ENCODE measurements at places on chromosomes 7 and 10.
A peak's percentile ranks its signal among the peaks of the same experiment; 100 is the strongest.

- DNase-seq: no peak
Observed at GRCh38 chr7:92680442-92680841, 90.3 kb upstream of the FAM133B start.

- no peak for DNase-seq
Observed at GRCh38 chr7:70053989-70054388, 455.7 kb downstream of the AUTS2 start.

- no peak for DNase-seq
Observed at GRCh38 chr10:78991187-78991586, 77.6 kb upstream of the ZMIZ1 start.

DNA sequence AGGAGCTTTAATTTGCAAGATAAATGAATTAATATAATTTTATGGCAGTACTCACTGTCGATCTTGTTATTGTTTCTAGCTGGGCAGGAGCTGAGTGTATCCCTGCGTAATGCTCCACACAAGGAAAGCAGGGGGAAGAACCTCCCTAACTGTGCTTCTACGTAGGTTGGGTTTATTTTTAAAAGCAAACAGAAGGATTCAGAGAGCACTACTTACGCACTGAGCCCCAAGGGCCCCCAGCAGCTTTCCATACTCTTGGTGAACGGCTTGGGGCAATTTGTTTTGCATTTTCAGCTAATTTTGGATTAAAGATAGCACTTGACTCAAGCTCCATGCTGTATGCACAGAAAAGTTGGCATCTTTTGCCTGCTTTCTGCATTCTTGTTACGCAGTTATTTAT, 9.6 kb downstream of the DUSP5 start:
- no peak for DNase-seq

- no peak for DNase-seq
Observed at GRCh38 chr7:104927055-104927454, 87.0 kb upstream of the KMT2E start.

- no peak for DNase-seq
Observed at GRCh38 chr10:73517166-73517888, 21.5 kb upstream of the PPP3CB start.

DNA sequence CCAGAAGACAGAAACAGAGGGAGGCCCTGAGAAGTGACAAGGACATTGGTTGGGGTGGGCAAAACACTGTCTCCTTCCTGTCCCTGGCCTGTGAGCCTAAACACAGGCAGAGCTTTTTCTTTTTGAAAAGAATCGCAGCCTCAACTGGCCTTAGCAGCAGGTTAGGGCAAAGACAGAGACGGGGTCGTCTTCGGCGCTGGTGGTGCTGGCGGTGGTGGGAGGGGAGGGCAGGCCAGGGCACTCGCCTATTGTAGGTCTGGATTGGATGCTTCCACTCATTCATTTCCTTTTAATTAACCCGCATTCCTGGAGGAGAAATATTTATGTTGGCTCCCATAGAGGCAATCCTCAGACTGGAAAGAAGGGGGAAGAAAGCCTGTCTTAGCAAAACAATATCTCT, 22.6 kb downstream of the WNT8B start:
- no peak for DNase-seq

GRCh38 chr10:43222210-43222720, 44.6 kb downstream of the RASGEF1A start:
- no peak for DNase-seq

- no peak for DNase-seq
Observed at GRCh38 chr7:46720761-46721160, 799.7 kb upstream of the IGFBP3 start.

- no peak for DNase-seq
Observed at GRCh38 chr7:151590850-151591771, 71.4 kb upstream of the RHEB start.

DNA sequence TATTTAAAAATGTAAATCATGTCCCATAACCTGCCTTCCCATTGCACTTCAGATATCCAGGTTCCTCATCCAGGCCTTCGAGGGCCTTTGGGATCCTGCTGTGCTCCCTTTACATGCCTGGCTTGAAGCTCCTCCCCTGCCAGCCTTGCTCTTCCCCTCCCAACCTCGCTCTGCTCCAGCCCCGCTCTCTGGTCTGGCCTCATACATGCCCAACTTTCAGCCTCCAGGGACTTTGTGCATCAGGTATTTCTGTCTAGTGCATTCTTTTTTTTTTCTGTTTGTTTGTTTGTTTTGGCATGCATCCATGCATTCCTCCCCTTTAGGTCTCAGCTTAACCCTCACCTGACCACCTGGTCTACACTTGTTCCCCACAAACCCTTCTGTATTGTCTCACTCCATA, 160.3 kb downstream of the SNX10 start:
- peak; percentile 4 for DNase-seq

DNA sequence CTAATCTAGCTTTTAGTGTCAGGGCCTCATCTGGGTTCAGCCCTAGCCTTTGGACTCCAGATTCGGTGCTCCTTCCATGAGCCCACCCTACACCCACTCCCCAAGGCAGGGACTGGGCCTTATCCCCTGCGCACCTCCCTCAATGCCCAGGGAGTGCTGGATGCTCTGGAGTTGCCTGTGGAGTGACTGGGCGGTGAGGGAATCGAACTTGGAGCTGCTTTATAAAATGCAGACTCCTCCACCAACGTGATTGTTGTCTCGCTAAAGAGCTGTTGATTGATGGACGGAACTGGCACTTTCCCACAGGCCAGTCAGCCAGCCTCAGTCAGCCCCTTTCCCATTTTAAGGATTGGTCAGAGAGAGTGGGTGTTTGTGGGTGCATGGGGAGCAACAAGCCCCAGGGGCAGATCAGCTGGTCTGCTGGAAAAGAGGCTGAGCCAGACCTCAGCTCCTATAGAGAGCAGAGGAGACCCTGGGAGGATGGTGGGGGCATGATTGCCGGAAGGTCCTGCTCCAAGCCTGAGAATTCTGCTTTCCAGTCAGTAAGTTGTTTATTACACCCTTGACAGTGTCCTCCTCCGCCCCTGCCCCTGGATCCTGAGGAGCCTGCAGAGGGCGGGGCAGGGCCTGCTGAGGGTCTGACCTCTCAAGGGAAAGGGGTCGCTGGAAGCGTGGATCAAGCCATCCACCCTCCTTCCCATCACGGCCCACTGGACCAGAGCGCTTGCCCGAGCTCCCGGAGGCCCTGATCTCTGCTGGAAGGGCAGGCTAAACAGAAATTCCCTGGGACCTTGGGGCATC, 16.7 kb downstream of the UNC5B start:
- DNase-seq: no peak

DNA sequence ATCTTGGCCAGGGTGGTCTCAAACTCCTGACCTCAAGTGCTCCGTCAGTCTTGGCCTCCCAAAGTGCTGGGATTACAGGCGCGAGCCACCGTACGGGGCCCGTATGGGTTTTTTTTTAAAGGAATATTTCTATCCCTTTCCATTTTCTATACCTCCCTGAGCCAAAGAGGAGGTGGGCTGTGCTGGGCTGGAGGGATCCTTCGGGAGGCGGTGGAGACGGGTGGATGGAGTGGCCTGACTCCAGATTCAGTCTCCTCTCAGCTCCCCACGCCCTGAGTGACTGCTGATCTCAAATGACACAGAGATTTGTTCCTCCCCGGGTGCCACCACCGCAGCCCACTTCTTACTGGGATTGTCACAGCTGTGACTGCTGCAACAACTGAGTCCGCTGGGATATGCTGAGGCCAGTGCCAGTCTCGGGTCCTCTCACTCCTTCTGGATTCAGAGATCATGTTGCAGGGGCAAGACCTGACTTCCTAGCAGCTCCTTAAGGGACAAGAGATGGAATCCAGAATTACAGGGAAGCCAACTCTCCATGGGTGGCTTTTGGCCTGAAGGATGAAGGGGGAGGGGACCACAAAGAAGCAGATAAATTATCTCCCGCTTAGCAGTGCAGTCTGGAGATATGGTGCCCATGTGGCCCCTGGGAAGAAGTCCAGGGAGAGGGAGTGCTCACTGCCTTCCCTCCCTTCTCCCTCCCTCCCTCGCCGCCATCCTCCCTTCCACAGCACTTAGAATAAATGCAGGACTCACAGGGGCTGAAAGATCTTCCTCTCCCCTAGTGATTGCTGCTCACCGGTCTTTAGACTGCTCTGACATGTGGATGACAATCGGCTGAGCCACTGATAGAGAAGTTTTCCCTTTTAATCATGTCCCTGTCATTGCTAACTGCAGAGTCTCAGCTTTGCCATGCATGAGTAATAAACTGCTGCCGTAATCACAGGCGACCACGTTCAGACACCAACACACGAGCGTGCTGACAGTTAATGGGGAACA, 14.3 kb downstream of the GALNT17 start:
- DNase-seq: no peak

DNA sequence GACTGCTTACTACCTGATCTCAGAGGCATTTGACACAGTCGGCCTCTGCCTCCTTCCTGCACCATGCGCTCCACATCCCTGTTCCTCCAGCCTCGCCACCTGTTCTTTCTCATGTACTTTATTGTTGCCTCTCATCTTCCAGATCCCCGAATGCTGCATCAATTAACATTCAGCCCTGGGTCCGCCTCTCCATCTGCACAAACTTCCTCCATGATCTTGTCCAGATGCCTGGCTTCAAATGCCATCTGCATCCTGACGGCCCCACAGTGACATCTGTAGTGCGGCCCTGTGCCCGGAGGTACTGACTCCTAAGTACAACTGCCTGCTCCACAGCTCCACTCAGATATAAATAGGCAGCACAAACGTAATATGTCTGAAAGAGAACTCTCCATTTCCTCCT, 51.2 kb upstream of the STK17A start:
- DNase-seq: no peak

DNA sequence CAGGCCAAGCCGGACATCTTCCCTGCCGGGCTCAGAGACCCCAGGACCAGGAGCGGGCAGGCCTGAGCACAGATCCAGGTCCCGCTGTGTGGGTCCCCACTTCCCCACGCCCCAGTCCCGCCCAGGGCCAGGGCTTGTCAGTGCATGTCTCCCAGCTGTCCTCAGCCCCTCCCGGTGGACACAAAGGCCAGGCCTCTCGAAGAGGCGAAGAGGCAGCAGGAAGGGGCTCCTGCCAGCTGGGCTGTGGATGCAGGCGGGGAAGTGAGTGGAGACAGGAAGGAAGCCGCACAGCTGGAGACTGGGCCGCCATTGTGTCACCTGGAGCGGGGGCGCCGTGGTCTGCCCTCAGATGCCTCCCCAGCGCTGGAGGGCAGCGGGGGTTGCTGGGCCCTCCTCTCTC, 4.8 kb downstream of the GRIFIN start:
- DNase-seq: no peak

- DNase-seq: no peak
Observed at GRCh38 chr7:158814637-158815036, 14.7 kb downstream of the ESYT2 start.

DNA sequence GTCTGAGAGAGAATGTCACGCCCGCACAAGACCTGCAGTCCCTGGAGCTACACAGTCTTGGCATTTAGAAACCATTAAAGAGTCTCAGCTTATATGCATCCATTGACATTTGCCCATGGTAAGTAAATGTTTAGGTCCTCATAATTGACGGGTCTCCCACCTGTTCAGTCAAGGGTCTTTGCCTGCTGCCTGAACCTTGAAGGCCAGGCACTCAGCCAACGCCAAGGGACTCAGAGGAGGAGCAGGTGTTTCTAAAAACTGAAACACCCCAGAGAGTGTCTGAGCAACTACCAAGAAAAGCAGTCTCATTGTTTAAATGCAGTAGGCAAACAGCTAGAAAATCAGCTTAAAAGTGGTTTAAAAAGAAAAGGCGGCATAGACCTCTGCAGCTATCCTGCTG, 264.7 kb upstream of the AKR1E2 start:
- no peak for DNase-seq

GRCh38 chr10:29668628-29669027, 33.9 kb upstream of the SVIL start:
- no peak for DNase-seq

GRCh38 chr7:111987115-111987826, 218.9 kb downstream of the DOCK4 start:
- no peak for DNase-seq

GRCh38 chr7:142739923-142740492, 9.3 kb upstream of the PRSS1 start:
- DNase-seq: no peak

- DNase-seq: no peak
Observed at GRCh38 chr10:128429321-128429720, 303.1 kb upstream of the MKI67 start.

GRCh38 chr10:30184397-30185033, 125.1 kb upstream of the JCAD start:
- no peak for DNase-seq

- DNase-seq: no peak
Observed at GRCh38 chr7:91993976-91994375, 53.3 kb downstream of the AKAP9 start.

GRCh38 chr10:78746155-78746763, 322.5 kb upstream of the ZMIZ1 start:
- no peak for DNase-seq

DNA sequence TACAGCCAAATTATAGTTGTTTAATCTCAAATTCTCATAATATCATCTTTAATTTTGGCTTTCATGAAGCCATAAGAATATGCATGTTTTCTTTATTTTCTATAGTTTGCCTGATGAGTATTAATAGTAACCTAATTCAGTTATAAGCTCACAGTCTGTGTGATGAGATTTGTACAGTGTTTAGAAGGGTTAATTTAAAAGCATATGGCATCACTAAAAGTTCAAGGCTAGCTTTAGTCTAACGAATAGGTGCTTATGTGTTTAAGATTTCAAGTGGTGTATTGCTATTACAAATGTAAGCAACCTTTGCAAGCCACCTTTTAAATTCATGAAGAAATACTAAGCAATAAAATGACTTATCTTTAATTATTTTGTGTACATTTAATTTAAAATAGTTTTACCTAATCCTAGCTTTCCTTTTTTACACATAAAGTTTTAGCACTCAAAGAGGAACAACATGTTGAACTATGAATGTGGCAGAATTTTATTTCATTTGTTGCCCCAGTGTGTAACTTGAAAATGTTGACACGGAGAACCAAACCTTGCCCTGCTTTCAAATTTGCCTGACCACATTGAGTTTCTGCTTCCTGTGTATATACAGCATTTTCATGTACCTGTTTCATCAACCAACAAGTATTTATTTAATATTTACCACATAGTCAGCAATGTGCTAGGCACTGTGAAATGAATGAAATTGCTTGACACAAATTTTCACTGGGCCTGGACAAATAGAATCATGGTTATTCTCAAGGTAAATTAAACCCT, 41.5 kb downstream of the TET1 start:
- DNase-seq: no peak

GRCh38 chr7:4177001-4177400, 505.1 kb upstream of the FOXK1 start:
- DNase-seq: no peak

- no peak for DNase-seq
Observed at GRCh38 chr10:14884082-14884481, 5.4 kb downstream of the SUV39H2 start.

DNA sequence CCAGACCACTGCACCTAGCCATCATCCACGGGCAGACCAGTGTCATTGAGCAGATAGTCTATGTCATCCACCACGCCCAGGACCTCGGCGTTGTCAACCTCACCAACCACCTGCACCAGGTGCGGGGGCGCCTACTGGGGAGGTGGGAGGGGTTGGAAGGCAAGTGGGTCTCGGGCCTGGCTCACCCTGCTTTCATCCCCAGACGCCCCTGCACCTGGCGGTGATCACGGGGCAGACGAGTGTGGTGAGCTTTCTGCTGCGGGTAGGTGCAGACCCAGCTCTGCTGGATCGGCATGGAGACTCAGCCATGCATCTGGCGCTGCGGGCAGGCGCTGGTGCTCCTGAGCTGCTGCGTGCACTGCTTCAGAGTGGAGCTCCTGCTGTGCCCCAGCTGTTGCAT, 4.6 kb downstream of the NFKB2 start:
- DNase-seq: no peak

- no peak for DNase-seq
Observed at GRCh38 chr7:117135553-117135891, 182.2 kb downstream of the ST7 start.
